Daoy (cell line): ENCODE measurements at places on chromosomes 3 and 15. TPM values are rescaled to one million over a fixed set of nuclear protein-coding genes. Genes with fewer than 3 reads are reported as not detected.
A peak's percentile ranks its signal among the peaks of the same experiment; 100 is the strongest.

CCDC39 gene
- 0.65 TPM in 1 of 2 replicates, not detected in the other for total RNA-seq

PEAK1 gene
- 11.0 and 12.7 TPM in 2 replicates for total RNA-seq

PCOLCE2 gene
- 13.8 and 27.8 TPM in 2 replicates for total RNA-seq

GRCh38 chr3:134445636-134446035 lies 40.1 kb downstream of the ANAPC13 start:
- DNase-seq = no peak

- DNase-seq = peak; percentile 36
Measured at GRCh38 chr15:35519541-35520149, 26.3 kb downstream of the DPH6 start.

- DNase-seq = no peak
Measured at GRCh38 chr3:56205406-56205805, 262.9 kb downstream of the ERC2 start.

DNA sequence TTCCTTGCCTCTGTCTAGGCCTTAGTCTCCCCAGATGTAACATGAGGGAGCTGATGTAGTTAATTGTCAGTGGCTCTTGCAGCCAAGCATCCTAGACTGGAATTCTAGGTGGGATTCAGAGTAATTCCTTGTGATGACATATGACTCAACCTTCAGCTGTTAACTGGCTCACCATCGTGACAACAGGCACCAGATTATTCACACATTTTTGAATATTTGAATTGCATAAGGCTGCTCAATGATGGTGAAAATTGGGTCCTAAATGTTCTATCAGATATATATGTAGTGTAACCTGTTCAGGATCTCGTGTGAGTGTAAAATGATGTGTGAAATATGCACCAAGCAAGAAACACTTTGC lies 405.1 kb downstream of the LPP start:
- no peak for DNase-seq

DNA sequence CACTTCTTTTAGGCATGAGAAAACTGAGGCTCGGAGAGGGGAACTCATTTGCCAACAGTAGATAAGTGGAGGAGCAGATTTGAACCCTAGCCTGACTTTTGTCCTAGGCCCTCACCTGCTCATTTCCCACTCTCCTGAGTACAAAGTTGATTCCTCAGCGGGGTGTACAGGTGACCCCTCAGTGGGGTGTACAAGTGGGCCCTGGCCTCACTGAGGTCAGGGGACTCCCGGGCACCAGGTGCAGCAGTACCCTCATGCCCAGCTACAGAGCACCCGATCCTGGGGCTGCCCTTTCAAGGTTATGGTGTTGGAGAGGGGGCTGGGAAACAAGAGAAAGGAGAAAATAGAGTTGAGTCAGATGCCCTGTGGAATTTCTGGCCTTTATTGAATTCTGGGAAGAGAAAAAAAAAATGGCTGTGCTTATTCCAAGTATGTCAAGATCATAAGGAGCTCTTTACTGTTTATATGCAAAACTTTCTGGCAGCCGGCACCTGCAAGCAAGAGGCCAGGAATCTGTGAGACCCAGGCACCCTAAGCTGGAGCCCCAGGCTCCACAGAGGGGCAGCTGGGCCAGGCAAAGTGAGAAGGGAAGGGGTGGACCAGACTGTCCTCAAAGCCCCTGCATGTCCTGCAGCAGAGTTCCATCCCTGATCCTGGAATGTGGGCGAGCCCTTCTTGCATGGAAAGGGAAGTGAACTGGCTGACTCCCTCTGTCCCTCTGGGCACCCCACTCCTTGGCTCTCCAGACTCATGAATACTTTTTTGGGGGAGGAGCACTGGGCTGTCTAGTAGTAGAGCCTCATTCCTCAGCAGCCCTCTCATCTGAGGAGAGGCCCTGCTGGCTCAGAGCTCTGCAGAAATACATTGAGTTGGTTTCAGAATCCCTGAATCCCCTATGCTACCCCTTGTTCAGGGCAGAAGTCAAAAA lies 43.1 kb downstream of the AMOTL2 start:
- DNase-seq = no peak

DNA sequence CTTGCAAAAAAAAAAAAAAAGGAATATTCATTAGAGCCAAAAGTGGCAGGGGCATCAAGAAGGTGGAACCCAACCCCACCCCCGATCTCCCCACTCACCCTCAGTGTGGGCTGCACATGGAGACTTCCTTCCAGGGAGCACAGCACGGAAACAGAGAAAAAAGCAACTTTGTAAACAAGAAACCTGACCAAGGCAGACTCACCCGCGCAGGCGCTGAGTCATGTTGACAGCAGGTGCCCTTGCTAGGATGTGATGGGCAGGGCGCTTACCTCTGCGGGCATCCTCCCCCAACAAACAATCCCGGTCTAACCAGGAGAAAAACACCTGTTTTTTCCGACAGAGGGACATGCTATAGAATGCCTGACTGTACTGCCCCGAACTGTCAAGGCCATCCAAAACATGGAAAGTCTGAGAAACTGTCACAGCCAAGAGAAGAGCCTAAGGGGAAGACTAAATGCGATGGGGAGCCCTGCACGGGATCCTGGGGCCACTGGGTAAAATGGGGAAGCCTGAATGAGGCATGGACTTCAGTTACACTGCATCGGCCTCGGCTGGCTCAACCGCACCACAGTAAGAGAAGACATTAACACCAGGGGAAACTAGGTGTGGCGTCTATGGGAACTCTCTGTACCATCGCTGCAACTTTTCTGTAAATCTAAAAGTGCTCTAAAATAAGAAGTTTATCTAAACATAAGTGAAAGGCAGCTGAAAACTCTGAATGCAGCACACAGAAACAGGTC lies 66.7 kb upstream of the GATA2 start:
- DNase-seq = no peak

DNA sequence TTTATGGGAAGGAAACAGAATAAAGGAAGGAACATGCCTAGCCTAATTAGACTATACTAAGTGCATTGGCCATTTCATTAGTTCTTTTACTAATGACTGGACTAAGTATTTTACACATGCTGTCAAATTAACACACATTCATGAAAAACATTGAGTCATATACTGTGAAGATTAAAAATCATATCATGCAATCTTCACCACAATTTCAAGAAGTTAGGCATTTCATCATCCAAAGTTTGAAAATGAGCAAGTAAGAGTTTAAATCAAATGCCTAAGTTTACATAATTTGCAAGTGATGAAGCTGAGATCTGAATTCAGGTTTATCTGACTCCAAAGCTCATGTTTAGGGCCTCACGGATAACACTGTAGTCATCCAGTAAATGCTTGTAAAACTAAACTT lies 601.0 kb downstream of the PDCD6IP start:
- DNase-seq = no peak

DNA sequence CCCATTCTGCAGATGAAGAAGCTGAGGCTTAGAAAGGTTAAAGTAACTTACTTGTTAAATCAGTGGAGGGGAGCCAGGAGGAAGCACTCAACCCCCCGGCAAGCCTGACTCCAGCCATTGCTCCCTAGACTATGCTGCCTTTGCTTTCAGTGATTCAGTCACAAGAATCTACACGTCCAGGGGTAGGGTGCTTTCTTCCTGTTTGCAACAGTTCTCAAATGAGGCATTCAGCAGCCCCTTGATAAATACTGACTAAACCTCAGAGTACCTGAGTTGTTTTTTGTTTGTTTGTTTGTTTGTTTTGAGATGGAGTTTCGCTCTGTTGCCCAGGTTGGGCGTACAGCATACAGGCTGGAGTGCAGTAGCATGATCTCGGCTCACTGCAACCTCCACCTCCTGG lies 28.6 kb downstream of the MAGEF1 start:
- DNase-seq = no peak

DNA sequence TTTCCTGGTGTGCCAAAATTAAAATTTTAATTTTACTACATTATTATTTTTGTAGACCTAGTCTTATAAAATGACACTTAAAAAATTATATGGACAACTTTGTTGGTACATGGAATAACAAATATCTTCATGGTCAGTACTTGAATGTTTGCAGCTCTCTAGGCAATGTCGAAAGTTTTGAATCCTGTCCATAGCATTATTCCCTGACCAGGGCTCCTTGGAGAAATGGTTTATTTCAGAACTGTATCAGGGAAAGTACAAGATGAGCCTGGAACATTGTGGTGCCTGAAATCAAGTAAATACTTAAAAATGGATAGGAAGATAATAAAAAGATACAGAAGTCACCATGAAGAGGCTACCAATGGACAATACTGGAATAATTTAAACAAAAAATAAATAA lies 47.6 kb downstream of the ALDH1A2 start:
- no peak for DNase-seq
